ENCODE measurements at places on chromosomes 2 and 18.

- no peak for DNase-seq
Observed at GRCh38 chr2:2183176-2183575, 147.9 kb downstream of the MYT1L start.

GRCh38 chr18:7577706-7578105, 10.6 kb downstream of the PTPRM start:
- DNase-seq: peak; percentile 69

DNA sequence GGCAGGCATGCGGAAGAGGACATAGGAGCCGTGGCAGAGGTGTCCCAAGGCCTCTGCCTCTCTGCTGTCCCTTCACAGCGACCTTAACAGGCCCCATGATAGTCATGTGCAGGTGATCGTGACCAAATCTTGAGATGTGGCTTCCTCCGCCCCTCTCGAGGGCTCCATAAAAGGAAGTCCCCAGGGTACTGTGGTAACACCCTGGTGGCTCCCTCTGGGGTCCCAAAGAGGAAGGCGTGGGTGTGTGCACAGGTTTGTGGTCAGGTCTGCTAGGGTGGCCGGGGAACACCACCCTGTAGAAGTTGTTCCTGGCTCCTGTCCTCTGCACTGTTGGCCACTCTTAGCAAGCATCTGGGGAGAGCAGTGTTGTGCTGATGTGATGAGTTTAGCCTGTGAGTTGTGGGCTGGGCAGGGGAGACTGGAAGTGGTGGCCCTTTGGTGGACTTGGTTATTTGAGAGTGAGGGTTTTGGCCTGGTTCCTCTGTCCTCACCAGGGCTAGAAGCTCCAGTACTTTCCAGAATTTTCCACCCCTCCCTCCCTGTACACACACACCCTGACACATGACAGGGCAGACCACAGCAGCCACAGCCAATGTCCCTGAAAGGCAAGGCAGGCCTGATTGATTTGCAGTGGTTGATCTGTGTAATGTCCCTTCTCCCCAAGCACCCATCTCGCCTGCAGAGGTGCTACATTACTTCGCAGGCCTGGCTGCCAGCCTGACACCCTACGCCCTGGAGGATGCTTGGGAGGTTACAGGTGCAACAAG, 68.9 kb upstream of the BOD1L2 start:
- DNase-seq: no peak

DNA sequence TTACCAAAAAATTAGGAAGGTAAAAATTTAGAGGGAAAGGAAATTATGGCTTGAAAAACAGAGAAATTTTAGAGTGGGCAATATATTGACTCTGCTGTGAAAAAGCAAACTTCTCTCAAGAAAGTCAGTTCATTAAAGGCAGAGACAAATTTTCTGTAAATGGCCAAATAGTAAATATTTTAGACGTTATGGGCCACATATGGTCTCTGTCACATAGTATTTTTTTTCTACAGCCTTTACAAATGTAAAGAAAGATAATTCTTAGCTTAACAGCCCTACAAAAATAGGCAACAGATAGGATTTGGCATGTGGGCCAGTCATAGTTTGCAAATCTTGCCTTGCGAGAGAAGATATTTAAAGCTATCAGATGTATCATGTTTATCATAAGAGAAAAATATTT, 1750.4 kb downstream of the SUCLG1 start:
- DNase-seq: no peak

DNA sequence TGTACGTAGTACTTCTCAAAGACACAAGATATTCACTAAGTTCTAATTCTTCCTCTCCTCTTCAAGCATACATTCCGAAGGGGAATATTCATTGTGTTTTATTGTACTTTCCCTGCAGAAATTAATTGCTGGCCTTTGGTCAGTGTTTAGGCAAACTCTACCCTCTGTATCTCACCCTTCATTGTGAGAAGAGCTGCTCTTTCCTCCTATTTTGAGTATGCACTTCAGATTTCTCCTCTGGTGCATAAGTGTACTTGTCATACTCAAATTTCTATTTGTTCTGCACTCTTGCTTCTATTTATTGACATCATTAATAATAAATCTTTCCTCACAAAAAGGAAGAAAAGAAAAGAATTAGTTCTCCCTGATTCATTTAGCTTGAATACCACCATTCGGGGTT, 485.4 kb upstream of the SLC8A1 start:
- no peak for DNase-seq

DNA sequence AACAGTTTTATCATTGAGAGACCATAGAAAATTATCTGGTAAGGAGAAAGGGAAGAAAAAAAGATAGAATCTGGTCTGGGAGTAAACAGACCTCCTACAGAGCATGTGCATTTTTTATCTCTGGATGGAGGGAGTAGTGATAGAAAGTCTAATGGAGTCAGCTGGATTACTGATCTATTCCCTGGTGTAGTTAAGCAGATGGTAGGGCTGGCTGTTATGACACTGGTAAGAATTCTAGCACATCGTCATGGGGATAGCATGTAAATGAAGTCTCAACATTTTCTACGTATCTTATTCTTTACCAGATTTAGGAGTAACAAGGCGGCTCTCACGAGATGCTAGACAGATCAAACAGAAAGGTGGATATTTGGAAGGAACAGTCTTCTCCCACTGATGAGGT, 407.4 kb downstream of the NRXN1 start:
- no peak for DNase-seq

GRCh38 chr2:73291093-73291460, 2.3 kb downstream of the EGR4 start:
- DNase-seq: peak; percentile 84

GRCh38 chr2:207930747-207931146, 94.6 kb downstream of the PLEKHM3 start:
- DNase-seq: no peak

DNA sequence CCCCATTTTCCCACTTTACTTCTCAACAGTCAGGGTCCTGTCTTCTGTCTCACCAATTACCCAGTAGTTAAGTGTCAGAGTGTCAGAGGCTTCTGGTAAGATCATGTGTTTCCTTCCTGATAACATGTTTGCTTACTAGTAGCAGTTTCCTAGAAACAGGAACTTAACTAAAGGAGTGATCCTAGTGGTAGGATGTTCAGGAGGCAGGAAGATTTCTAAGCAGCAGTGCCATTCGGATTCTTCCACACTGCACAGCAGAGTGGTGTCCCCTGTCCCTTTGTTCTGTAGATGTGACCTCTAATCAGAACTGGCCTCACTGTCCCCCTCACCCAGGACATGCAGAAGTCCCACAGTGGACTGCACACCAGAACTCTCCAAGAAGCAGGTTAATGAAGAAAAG, 221.8 kb upstream of the OSR1 start:
- no peak for DNase-seq

- no peak for DNase-seq
Observed at GRCh38 chr18:9619545-9619944, 5.2 kb upstream of the PPP4R1 start.

- no peak for DNase-seq
Observed at GRCh38 chr2:238467062-238467461, 40.3 kb downstream of the ASB1 start.

DNA sequence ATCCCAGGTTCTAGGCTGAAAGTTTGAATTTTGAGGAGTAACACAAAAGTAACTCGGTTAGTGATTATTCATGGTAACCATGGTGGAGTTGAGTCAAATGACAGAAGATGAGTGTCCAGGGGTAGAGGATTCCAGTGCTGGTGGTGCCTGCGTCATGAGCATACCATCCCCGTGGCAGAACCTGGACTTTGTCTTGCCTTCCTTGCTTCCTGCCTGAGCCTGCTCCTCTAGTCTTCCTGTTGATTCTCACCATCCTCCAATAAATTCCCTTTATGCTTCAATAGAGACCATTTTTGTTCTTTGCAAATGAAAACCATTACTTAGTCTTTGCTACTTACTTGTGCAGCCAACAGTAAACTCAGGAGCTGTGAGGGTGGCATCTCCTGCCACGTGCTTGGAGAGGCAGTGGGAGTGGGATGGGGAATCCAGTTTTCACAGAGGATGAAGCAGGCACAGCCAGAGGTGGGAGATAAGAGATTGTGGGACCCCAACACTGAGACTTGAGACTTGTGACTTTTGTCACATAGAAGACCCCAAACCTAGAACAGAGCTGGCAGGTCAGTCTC, 4.1 kb upstream of the YES1 start:
- no peak for DNase-seq

GRCh38 chr18:37383036-37383785, 182.4 kb downstream of the CELF4 start:
- DNase-seq: no peak

- DNase-seq: no peak
Observed at GRCh38 chr2:22360735-22361374, 1024.1 kb upstream of the KLHL29 start.

GRCh38 chr18:79512461-79513380, 117.0 kb downstream of the NFATC1 start:
- DNase-seq: no peak

- DNase-seq: no peak
Observed at GRCh38 chr2:12199491-12200211, 453.2 kb downstream of the LPIN1 start.

GRCh38 chr2:19287324-19287723, 71.1 kb downstream of the OSR1 start:
- DNase-seq: no peak

DNA sequence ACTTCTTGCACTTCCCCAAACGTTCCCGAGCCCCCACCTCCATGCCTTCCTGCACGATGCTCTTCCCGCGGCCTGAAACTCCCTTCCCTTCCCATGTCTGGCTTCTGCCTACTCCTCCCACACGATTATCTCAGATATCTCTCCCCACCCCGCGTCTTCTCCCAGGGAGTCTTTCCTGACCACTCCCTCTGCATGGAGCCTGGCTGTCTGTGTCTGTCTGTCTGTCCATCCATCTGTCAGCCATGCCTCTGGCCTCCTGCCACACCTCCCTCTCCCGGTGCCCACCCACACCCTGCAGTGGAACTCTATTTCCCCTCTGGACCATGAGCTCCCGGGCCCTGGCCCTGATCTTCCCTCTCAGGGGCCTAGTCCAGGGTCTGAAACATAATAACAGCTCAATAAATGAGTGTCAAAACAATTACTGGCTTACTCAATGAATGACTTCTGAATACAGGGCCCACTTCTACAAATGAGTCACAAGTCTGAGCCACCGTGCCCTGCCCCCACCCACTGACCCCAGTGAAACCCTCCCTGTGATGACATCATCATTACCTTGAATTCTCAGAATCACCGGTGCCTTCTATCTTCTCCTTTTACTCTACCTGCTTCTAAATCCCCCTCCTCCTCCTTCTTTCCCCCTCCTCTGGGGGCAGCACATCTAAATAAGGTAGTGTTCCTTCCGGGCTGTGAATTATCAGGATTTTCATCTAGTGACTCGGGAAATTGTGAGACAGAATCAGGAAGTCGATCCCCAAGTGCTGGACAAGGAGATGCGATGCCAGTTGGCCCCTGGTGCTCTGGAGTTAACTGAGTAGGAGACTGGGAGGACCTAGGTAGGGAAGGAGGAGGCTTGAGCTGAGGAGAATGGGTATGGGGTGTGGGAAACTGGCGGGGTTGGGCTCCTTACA, 46.1 kb upstream of the PLB1 start:
- DNase-seq: no peak

GRCh38 chr2:229650901-229651300, 63.5 kb downstream of the DNER start:
- DNase-seq: no peak

GRCh38 chr2:50863856-50864255, 168.1 kb downstream of the NRXN1 start:
- DNase-seq: no peak

GRCh38 chr2:240737958-240738357, 46.3 kb downstream of the AQP12A start:
- DNase-seq: no peak
